Kidney epithelial cell (primary cell): ENCODE measurements at places on chromosomes 2 and 18.
A peak's percentile ranks its signal among the peaks of the same experiment; 100 is the strongest.

DNA sequence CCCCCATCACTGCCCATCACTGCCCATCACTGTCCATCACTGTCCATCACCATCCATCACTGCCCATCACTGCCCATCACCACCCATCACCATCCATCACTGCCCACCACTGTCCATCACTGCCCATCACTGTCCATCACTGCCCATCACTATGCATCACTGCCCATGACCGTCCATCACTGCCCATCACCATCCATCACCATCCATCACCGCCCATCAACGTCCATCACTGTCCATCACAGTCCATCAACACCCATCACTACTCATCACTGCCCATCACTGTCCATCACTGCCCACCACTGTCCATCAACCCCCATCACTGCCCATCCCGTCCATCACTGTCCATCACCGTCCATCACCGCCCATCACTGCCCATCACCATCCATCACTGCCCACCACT lies 57.8 kb upstream of the OTOS start:
- no peak for DNase-seq

DNA sequence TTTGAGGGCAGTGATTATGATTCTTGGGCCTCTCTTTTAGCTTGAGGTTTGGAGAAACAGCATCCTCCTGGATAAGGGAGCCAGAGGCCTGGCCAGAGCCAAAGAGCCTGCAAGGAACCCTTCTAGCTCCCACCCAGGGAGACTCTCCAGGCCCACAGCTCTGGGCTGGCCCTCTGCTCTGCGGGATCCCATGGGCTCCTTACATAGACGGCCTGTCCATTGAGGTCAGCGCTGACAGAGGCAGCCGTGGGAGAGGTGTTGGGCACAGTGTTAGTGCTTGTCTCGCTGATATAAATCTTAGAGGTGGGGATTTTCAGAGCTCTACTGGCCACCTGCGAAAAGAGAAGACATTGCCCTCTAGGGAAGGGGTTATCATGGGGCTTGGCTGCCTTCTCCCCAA lies 67.2 kb downstream of the XDH start:
- no peak for DNase-seq

DNA sequence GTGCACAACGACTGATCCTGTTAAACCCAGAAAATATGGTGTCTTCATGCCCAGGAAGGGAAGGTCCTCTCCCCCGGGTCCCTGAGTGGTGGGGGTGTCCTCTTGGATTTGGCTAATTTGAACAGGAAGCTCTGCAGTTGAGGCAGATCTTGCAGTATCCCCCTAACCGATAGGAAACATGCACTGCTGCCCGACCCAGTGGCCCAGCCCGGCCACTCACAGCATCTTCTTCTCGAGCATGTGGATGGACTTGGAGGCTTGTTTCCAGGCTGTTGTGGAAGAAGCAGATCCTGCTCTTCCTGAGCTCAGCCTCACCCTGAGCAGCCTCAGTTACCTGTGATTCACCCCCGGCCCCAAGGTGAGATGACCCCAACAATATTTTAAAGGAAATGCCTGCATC lies 46.4 kb upstream of the ASB1 start:
- no peak for DNase-seq

DNA sequence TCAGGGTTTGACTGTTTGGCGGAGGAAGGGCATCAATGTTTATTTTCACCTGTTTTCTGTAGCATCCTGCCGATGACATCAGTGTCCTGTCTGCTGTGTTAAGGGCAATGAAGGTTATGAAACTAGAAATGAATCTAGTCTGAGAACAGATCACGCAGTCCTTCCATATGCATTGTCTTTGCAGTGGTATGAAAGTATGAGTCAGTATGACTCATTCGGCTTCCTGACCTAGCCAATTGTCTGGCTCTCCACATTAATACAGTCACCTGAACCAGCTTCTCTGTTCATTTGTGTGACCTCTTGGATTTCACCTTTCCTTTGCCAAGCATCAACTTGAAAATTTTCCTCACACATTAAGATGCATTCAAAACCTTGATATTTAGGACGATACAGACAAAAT lies 353.8 kb downstream of the RND3 start:
- DNase-seq = peak; percentile 97

DNA sequence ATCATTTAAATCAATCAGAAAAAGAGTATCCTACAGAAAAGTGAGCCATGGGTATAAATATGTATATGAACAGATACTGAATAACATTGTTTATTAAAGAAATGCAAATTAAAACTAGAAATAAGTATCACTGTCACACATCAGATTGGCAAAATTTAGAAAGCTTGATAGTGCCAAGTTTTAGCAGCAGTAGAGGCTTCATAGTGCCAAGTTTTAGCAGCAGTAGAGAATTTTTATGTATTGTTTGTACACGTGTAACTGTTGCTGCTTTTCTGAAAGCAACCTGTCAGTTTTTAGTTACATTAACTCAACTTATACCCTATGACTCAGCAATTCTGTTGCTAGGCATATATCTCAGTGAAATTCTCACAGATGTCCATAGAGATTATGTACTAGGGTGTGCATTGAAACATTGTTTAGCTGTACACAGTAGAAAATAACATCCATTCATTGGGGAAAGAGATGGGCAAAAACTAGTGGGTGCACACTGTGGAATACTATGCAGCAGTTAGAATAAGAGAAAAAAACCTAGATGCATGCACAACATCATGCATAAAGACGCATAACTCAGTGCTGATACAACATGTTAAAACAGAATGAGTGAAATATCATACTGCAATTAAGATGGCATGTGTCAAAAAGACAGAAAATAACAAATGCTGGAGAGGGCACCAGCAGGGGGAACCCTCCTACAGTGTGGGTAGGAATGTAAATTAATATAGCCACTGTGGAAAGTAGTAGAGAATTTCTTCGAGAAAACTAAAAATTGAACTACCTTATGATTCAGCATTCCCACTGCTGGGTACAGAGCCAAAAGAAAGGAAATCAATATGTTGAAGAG lies 294.5 kb upstream of the NT5C1B start:
- DNase-seq = no peak

- DNase-seq = peak; percentile 56
Observed at GRCh38 chr2:20291106-20291564, 59.5 kb downstream of the PUM2 start.

DNA sequence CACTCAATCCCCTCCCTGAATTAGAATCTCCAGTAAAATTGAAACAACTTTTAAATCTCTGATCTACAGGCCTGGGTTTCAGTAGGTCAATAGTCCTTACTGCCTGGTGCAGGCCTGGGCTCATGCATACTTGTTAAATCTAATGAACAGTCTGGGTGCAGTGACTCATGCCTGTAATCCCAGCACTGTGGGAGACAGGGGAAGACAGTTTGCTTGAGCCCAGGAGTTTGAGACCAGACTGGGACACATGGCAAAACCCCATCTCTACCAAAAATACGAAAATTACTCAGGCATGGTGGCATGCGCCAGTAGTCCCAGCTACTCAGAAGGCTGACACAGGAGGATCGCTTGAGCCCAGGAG lies 94.7 kb upstream of the SP3 start:
- DNase-seq = no peak

- no peak for DNase-seq
Observed at GRCh38 chr18:65016631-65017371, 734.0 kb upstream of the CDH7 start.

DNA sequence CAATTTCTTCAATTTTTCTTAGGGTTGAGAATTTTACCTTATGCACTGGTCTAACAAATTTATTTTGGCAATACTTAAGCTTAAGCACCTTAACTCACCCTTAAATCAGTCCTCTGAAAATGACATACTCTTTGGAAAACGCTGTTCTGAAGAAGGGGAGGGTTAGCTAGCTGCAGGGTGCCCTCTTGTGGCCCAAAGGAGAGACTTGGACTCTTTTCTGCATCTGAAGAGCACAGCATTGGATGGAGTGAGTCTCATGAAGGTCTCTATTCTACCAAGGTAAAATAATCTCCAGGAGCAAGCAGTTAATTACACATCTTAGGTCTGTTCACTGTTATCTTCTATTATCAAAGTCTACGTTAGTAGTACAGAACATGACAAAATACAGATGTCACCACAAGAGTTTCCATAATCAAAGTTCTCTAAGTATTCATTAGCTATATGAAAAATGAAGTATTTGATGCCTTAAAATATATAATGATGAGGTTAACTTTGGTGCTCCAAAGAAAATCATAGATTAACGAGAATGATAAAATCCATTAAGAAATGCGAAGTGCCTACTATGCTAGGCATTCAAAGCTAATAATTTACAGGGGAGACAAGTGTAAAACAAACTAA lies 24.4 kb downstream of the PUM2 start:
- DNase-seq = no peak

GRCh38 chr2:239814861-239815601 lies 210.1 kb downstream of the NDUFA10 start:
- no peak for DNase-seq
